ENCODE measurements at places on chromosomes 11 and 22.

GRCh38 chr11:126878913-126879482, 121.6 kb downstream of the KIRREL3 start:
- no peak for DNase-seq

DNA sequence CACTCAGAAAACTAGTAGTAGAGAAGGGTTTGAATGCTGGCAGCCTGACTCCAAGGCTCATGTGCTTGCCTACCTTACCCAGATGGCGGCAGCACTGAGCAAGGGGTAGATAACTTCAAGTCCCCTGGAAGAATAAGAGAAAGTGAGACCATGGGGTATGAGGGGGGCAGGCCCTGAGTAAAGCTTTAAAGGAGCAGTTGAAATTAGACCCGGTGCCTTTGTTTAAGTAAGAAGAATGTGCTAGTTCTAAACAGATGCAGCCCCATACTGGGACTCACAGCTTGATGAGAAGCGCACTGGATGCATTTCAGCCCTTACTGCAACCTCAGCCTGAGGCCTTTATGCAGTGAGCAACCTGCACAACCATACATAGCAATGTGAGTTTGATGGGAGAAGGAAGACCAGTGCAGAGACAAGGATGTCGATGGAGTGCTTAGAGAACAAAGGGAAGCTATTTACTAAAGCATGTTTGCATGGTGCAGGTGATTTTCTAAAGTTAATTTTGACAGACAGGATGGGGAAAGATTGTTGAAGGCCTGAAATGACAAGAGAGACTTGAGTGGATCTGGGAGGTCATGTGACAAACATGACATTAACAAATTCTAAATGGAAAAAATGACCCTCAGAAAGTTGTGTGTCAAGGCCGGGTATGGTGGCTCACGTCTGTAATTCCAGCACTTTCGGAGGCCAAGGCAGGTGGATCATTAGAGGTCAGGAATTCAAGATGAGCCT, 27.1 kb upstream of the TMA7B start:
- peak; percentile 34 for DNase-seq

DNA sequence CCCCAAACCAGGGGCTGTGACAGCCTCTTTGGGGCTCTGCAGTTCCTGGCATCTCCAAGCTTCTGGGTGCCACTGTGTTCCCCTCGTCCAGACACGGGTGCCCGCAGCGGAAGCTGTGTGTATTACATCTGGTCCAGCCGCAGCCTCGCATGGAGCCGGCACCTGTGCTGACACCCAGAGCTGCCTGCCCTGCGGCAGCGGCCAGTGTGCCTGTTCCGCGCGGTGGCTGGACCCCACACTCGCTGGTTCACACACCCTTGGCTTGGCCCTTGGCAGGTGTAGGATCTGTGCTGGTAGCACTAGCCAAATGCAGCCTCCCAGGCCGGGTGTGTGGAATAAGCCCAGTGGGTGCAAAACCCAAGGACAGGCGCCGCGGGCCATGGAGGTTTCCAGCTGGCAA, 24.5 kb upstream of the RNASEH2C start:
- no peak for DNase-seq

- DNase-seq = no peak
Measured at GRCh38 chr11:82936261-82936660, 34.7 kb downstream of the DDIAS start.

DNA sequence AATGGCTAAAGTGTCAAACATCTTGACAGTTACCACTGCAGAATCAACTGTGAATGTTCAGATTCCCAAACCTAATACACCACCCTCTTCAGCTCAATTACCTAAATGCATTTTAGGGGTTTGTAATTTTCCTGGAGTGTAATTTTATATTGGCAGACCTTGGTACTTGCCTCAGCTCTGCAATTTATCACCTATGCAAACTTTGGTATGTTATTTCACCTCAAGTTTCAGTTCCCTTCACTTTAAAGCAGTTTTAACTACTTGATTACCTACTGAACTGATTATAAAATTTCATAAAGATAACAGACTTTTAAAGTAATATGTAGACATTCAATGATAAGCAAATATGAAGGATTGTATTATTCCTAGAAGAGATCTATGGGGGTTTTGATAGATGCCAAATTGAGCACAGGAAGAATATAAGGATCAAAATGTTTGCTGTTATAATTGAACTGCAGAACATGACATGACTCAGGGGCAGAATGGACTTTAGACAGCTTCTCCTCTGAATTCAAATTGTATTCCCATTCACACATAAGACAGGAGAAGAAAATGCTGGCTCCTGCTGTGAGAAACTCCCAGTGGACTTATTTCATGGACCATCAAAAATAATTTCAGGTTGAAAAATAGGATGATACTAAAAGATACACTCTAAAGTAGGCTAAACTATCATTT, 491.5 kb upstream of the LUZP2 start:
- no peak for DNase-seq
